A549 (cell line): ENCODE measurements at places on chromosomes 16 and 17.

GRCh38 chr17:47850373-47850691 lies 631 bp downstream of the SP6 start:
- no peak for DNase-seq

- DNase-seq = no peak
These were observed 12.9 kb downstream of the VASN start for GRCh38 chr16:4384509-4384942.

GRCh38 chr16:79982361-79982760 lies 381.8 kb upstream of the MAF start:
- DNase-seq = no peak

- no peak for DNase-seq
These were observed 2.8 kb downstream of the ADCY7 start for GRCh38 chr16:50269061-50269705.

GRCh38 chr16:87437911-87438610 lies 45.9 kb downstream of the MAP1LC3B start:
- no peak for DNase-seq

DNA sequence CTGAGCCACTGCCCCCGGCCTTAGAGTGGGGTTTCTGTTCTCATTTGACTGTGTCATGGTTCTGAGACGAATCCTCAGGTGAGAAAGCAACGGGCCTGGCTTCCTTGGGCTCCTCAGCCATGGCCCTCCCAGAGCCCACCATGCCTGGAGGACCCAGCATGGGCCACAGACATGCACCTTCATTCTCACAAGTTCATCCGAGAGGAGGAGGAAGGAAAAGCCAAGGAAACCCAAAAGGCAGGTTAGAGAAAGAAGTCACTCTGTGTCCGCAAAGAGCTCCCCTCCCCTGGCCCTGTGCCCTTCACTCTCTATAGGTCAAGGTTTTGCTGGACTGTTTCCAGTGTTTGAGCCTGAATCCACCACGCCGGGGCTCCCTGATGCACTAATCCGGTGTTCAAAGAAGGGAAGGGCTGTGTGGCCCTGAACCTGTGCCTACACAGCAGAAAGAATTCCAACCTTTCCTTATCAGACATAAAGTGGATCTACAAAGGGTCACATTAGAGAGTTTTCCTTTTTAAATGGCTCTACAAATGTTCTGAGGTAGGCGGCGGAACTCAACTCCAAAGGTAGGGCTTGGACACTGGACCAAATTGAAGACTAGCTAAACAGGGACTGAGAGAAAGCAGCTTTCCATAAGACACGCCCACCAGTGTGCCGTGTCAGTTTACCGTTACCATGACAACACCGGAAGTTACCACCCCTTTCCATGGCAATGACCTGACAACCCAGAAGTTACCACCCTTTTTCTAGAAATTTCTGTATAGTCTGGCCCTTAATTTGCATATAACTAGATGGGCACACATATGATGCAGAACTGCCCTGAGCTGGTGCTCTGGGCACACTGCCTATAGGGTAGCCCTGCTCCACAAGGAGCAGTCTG lies 15.9 kb upstream of the PECAM1 start:
- DNase-seq = no peak

- no peak for DNase-seq
These were observed 1.1 kb downstream of the NDEL1 start for GRCh38 chr17:8436844-8437171.

DNA sequence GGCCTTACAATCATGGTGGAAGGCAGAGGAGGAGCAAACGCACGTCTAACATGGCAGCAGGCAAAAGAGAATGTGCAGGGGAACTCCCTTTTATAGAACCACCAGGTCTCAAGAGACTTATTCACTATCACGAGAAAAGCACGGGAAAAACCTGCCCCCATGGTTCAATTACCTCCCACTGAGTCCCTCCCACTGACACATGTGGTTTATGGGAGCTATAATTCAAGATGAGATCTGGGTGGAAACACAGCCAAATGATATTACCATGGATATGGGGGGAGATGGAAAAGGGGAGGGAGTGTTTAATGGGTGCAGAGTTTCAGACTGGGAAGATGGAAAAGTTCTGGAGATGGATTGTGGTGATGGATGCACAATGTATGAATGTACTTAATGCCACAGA lies 23.0 kb downstream of the TEKT5 start:
- DNase-seq = no peak

DNA sequence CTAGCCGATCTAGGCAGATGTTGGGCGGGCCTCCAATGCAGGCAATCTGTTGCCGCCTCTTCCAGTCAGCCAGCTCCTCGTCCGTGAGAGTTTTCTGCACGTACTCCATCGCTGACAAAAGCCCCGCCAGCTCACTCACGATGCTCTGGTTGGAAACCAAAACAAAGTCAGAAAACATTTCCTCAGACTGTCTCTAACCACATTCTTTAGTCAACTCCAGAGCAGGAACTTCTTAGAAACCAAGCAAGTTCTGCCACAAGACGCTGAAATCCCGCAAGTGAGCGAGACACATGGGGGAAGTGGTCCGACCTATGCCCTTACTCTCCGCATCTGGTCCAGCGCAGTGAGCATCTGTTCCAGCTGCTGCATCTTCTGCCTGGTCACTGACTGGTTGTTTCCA lies 49.1 kb downstream of the STAT5A start:
- no peak for DNase-seq

DNA sequence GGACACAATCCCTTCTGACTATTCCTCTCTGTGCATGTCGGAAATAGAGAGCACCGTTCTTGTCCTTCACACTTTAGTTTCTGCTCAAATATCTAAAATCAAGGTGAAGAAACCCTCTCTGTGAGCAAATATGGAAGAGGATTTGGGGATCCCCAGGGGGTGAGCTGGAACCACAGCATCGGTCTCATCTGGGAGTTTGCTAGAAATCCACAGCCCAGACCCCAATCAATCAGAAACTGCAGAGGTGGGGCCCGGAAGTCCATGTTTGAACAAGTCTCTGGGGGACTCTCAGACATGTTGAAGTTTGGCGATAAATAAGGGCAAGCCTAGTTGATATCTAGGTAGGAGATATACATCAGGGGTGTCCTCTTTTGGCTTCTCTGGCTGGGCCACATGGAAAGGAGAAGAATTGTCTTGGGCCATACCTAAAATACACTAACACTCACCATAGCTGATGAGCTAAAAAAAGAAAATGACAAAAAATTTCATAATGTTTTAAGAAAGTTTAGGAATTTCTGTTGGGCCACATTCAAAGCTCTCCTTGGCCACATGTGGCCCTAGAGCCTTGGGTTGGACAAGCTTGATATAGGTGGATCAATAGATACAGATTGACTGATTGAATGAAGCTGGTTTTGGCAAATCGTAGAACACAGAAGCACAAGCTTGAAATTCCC lies 168.0 kb upstream of the FOXF1 start:
- DNase-seq = no peak

DNA sequence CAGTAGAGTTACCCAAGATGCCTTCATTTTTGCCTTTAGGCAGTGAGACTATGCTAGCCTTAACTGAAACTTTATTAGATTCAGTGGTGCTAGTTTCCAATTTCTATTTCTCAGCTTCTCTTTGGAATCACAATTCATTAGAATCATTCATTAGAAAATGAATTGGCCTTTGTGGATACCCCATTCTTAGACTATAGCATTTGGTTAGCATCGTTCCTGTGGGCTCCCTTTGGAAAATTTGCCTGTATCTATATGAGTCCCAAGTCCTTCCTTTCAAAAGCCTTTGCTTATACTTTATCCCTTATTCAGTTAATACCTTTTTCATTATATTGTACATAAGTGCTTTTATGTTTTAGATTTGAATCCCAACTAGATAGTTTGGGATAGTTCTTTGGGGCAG lies 187.0 kb upstream of the TBX2 start:
- DNase-seq = no peak

- peak; percentile 62 for DNase-seq
These were observed at the start of gene PIEZO1 for GRCh38 chr16:88785106-88785924. TSS of gene PIEZO1 (minus strand) at chr16:88785220. CDS start at chr16:88784964, 256 bp downstream.

GRCh38 chr16:66520406-66521170 lies 29.3 kb downstream of the TK2 start:
- DNase-seq = no peak

GRCh38 chr16:89453501-89454321 lies 36.6 kb downstream of the ANKRD11 start:
- peak; percentile 51 for DNase-seq

DNA sequence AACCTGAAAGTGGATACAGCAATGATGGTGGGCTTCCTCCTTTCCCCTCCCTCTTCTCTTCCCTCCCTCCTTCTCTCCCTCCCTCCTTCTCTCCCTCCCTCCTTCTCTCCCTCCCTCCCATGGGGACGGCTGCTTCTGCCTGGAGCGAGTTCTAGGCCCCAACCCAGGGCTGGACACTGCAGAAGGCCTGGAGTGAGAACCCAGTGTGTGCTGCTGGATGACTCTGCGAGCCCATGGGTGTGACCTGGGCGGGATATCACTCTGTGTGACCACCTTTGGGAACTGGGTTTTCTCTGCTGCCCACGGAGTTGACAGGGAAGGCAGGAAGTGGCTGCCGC lies 242.6 kb upstream of the GSE1 start:
- DNase-seq = no peak

DNA sequence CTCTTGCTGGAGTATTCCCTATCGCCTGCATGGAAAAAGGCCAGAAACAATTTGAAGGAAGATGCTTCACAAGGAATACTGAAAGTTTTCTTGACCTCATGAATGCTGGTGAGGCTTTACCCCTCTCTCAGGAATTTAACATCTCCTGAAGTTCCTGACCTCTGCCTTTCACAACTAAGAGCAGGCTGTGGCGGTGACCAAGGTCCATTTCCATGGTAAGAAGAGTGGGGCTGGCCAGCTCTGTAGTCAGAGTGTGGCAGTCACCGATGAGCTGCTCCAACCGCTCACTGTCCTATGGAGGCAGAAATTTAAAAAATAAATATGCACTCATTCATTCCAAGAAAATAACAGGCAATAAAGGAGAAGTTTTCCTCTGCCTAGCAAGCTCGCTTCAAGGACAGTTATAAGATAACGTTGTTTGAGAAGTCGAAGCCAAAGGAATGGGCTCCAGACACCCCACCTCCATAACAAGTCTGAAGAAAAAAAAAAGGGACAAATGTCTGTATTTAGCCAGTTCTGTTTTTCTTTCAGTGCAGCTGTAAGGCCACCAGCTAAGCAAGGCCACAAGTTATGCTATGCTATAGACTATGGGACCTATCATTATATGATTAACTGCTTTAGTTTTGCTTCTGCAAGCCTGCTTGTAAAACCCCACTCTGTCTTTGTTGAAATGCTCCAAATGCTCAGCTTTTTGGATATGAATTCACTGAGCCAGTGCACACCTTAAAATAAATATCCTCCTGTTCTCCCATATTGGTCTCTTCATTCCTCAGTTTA lies 6.0 kb upstream of the CCL4L2 start:
- DNase-seq = no peak
